Sigmoid colon (tissue), 7 donors: ENCODE measurements at places on chromosomes 5 and 9. TPM values are rescaled to one million over a fixed set of nuclear protein-coding genes. Genes with fewer than 3 reads are reported as not detected.

SPIN1 gene
- total RNA-seq = 79.2 TPM

GRCh38 chr5:6585168-6585567 lies 47.7 kb downstream of the NSUN2 start:
- no peak for DNase-seq

CDKN2A gene
- 2.8 TPM for total RNA-seq

- DNase-seq = no peak
These were observed 1021.9 kb downstream of the CDH12 start for GRCh38 chr5:21831145-21831787.

DNA sequence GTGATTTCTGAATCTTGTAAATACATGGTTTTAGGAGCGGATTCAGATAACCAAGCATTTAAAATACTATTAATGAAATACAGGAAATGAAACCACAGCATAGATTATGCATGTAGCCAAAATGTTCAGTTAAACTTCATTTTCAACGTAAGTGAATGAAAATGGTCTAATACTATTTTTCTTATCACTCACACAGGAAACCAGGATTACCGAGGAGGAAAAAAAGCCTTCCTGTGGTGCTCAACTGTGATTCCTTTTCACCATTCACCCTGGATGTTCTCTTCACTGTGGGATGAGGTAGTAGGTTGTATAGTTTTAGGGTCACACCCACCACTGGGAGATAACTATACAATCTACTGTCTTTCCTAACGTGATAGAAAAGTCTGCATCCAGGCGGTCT lies 83.4 kb upstream of the ZNF169 start:
- no peak for DNase-seq

GRCh38 chr5:74433255-74433895 lies 207.2 kb downstream of the ENC1 start:
- DNase-seq = no peak

CNOT8 gene
- 80.6 TPM for total RNA-seq

AFAP1L1 gene
- total RNA-seq = 8.6 TPM

GRCh38 chr5:68875351-68875750 lies 218.5 kb upstream of the SLC30A5 start:
- no peak for DNase-seq
